ENCODE measurements at places on chromosomes 7 and 10.

- DNase-seq: no peak
Observed at GRCh38 chr10:18400906-18401245, 250.5 kb downstream of the NSUN6 start.

GRCh38 chr10:75617485-75618155, 186.2 kb downstream of the LRMDA start:
- peak; percentile 67 for DNase-seq

GRCh38 chr10:17010363-17011145, 119.1 kb downstream of the CUBN start:
- no peak for DNase-seq

- no peak for DNase-seq
Observed at GRCh38 chr7:157295338-157295737, 41.5 kb upstream of the DNAJB6 start.

DNA sequence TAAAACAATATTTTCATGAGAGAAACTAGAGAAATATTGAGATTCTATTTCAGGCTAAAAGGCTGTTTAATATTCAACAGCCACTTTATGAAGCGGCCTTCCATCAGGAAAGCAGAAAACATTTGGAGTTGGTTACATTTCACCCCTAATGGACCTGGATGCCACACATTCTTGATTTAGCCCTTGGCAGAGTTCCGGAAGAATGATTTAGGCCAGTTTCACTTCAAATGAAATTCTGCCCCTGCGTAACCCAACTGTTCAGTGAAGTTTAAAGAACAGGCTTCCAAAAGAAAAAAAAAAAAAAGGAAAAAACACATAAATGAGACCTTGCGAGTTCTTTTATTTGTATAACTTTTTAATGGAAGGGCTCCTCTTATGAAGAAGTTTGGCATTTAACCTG, 239.2 kb upstream of the AKR1E2 start:
- DNase-seq: no peak

DNA sequence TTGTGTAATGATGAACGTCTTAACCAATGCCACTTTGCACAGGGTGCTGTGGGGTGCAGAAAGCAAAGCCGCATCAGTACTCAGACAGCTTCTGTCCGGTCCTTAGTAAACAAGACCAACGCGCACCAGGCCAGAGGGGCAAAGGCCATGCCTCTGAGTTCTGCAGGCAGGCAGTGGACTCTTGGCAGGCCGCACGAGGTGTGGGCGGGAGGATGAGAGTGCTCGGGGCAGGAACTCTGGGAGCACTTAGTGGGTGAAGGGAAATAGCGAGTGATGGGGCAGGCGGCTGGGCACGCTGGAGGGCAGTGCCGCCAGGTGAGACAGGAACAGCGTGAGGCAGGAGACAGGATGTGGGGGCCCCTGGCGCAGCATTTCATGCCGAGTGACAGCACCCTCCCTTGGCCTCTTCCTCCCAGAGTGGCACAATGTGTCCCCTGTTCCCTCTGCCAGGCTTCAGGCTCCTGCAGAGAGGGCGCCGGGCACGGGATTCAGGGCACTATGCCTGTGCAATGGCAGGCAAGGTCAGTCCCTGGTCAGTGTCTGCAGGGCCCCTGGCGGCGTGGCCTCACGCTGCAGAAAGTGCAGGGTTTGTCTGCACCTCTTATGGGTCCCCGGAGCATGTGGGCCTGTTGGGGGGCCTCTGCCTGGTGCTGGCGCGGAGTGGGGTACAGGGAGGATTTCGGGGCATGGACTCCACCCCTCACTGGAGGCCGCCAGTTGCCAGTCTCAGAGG, 60.4 kb downstream of the VIPR2 start:
- DNase-seq: no peak

DNA sequence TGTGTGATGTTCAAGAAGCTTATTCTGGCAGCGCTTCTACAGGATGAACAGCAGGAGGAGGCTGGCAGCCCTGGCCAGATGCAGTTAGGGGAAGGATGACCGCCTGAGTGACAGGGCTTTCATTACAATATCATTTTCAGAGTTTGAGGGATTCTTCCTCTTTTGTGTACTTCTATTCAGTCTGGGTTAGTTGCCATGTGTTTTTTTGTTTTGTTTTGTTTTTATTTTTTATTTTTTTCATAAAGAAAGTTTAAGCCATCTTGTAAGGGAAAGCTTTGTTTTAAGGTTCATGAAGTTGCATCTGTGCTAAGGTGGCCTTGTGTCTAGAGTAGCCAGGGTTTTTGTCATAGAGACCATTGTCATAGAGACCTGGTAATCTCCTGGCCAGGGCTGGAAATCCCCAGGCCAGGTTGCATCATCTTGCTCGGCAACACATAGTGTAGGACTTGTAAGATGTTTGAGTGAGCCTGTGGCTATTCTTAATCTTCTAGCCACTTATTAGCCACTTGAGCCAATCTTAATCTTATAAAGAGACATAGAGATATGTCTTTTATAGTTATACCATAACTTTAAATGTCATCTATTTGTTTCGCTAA, 230.5 kb upstream of the TMEM229A start:
- DNase-seq: no peak

- peak; percentile 43 for DNase-seq
Observed at GRCh38 chr7:124765401-124766352, at the start of gene GPR37. Gene GPR37 (minus strand): TSS chr7:124765792. CDS start chr7:124764976, 816 bp downstream.

DNA sequence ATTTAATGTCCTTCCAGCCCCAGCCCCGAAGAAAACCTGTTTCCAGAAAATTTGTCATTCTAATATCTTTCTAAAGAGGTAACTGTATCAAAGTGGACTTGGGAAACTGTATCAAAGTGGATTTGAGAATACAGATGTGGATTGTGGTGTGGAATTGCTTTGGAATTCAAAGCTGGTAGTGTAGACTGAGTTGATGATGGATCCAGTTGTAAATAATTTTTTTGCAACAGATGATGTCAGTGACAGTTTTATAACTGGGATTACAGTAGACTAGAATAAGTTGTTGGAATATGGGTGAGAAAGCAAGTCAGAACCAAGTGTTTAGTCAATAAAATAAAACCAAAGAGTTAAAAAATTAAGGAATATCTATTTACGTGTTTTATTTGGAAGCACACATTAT, 202.1 kb downstream of the LRMDA start:
- DNase-seq: no peak

- DNase-seq: peak; percentile 49
Observed at GRCh38 chr7:3028071-3028757, 15.5 kb downstream of the CARD11 start.

DNA sequence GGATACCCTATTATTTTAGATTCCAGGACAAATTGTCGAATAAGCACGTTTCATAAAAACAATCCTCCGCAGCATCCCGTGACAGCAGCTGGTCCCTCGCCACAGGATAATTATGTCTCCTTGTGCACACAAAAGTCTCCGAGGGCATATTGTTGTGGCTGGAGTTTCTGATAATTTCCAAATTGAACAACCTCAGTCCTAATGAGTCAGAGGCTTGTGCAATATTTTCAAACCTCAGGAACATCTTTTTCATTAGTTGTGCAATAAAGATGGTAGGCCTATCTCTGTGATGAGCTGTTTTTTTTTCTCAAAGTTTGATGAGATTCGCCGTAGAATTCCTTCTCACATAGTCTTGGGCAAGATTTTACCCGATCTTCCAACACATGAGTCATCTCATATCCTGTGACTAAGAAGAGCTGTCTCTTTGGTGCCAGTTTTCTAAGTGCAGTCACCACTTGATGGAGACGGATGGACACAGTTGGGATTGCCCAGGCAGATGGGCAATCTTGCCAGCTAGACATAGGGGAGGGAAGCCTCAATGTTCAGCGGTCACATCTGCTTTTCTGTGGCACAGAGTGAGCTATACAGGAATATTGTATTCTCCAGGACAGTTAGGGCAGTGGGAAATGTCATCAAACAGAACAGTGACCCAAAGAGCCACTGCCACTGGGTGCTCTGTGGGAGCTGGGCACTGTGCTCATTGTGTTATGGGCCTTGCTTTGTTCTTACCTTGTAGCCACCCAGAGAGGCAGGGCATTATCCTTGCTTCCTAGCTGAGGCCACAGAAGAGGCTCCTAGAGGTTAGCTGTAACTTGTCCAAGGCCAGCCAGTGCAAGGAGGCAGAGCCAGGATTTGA, 7.8 kb downstream of the HTRA1 start:
- peak; percentile 79 for DNase-seq

DNA sequence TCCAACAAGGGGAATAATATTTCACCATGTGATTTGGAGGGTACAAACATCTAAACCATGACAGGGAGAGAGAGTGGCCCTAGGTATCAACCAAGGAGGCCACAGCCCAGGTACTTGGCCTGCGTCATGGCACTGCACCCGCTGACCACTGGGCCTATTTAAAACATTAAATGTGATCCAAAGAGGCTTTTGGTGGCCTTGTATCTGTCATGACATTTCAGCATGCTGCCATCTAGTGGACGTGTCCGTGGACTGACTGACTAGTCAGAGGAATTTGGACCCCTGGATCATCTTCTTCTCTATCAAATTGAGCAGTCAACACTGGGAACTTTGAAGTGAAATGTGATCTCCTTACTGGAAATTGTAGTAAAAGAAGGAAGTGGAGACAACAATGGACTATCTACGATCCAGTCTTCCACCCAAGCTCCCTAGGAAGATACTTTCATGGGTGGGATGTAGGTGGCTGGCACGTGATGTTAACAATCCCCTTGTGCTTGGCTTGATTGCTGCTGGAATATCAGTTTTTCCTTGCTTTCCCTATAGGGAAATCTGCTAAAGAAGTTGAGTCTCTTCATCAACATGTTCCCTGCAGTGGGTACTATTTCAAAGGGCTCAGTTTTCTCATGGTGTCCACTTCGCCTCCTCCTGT, 24.6 kb upstream of the ITGA8 start:
- DNase-seq: peak; percentile 43

- DNase-seq: no peak
Observed at GRCh38 chr10:110867807-110868465, 3.8 kb upstream of the PDCD4 start.

GRCh38 chr10:48996329-48996728, 56.7 kb upstream of the LRRC18 start:
- no peak for DNase-seq

- DNase-seq: peak; percentile 82
Observed at GRCh38 chr10:6123532-6123931, 34.7 kb downstream of the RBM17 start.

GRCh38 chr10:62614389-62615157, 189.9 kb upstream of the ADO start:
- DNase-seq: peak; percentile 93

GRCh38 chr7:28889290-28889689, 68.8 kb downstream of the TRIL start:
- no peak for DNase-seq

DNA sequence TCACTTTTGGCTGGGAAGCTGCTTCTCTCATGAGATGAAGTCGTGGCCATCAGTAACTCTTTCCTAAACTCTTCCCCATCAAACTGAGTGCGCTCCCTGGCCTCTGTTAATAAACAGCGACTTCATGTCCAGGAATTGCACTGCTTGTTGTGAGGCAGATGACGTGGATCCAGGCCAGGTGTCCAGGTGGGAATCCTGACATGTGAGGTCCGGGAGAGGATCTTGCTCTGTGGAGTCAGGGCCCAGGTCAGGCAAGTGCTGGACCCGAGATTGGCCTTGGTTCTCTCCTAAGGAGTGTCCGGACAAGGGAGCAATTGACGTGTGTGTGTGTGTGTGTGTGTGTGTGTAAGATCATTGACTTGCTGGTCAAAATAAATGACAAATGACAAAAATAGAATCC, 362.7 kb downstream of the GLRX3 start:
- no peak for DNase-seq

- DNase-seq: no peak
Observed at GRCh38 chr10:108840944-108841343, 1082.4 kb downstream of the XPNPEP1 start.

GRCh38 chr7:138449580-138449979, 10.5 kb upstream of the TRIM24 start:
- no peak for DNase-seq

GRCh38 chr7:4683884-4684565, 1.9 kb downstream of the FOXK1 start:
- DNase-seq: peak; percentile 10

- no peak for DNase-seq
Observed at GRCh38 chr10:85638797-85639196, 727.8 kb downstream of the GRID1 start.

DNA sequence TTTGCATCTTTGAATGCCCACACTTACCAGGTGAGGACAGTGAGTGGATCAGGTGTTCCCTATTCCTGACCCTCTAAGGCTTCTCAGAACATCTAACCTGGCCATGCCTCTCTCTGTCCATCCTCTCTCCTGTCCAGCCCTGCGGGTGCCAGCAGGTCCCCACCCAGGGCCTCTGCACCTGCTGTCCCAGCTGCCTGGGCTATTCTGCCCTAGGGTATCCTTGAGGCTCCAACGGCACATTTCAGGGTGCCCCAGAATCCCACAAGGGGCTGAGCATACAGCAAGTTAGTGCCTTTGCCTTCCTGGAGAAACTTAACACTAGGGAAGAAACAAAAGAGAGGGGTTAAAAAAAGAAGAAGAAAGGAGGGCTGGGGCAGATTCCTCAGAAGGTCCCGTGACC, 107.4 kb downstream of the UNCX start:
- no peak for DNase-seq

GRCh38 chr10:60394446-60394845, 4.8 kb upstream of the ANK3 start:
- peak; percentile 24 for DNase-seq

DNA sequence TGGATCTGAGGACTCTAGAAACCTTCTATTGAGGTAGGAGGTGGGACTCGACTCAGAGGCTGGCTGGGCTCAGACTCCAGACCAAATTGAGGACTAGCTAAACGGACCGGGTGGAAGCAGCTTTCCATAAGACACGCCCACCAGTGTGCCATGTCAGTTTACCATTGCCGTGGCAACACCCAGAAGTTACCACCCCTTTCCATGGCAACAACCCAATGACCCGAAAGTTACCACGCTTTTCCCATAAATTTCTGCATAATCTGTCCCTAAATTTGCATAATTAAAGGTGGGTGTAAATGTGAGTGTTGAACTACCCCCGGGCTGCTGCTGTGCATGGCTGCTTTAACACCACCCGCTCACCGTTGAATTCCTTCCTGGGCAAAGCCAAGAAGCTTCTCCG, 58.9 kb downstream of the MICALL2 start:
- DNase-seq: no peak

- DNase-seq: no peak
Observed at GRCh38 chr10:42984761-42985325, 92.0 kb upstream of the RET start.

- no peak for DNase-seq
Observed at GRCh38 chr10:113347508-113347907, 205.3 kb upstream of the HABP2 start.

DNA sequence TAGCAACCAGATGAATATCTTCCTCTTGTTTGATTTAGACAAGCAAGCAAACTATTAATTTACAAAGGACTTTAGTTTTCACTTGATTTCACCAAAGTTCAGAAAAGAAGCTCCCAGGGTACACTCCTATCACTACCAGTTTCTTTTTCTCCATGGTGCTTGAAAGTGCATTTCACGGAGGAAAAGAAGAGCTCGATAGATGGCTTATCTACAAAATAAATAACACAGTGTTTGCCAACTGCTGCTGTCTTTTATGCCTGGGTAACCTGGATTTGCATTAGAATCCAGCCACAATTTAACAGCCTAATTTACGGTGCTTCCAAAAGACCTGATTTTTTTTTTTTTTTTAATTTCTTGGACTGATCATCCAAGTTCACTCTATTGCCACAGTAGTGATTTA, 275.7 kb downstream of the GPR37 start:
- DNase-seq: no peak
